A549 treated with RU486 at 1 μM for 4 hours (cell line): ENCODE measurements at places on chromosomes 3 and 15. TPM values are rescaled to one million over a fixed set of nuclear protein-coding genes. Genes with fewer than 3 reads are reported as not detected.

MEX3B gene
- 3.8 to 6.4 TPM (median 5.8 TPM) in 5 replicates for total RNA-seq

VWA5B2 gene
- 0.24 to 0.54 TPM (median 0.44 TPM) in 5 replicates for total RNA-seq

ALG1L2 gene
- total RNA-seq = not detected in 5 replicates

MLF1 gene
- total RNA-seq = 22.3 to 30.0 TPM (median 27.6 TPM) in 5 replicates

MAP1A gene
- 0.76 to 0.97 TPM (median 0.85 TPM) in 5 replicates for total RNA-seq

SNURF gene
- 6.4 to 13.6 TPM (median 10.8 TPM) in 5 replicates for total RNA-seq
